ENCODE measurements at places on chromosomes 6 and 20.

GRCh38 chr20:43379239-43379917 lies 78.3 kb upstream of the SRSF6 start:
- no peak for DNase-seq

DNA sequence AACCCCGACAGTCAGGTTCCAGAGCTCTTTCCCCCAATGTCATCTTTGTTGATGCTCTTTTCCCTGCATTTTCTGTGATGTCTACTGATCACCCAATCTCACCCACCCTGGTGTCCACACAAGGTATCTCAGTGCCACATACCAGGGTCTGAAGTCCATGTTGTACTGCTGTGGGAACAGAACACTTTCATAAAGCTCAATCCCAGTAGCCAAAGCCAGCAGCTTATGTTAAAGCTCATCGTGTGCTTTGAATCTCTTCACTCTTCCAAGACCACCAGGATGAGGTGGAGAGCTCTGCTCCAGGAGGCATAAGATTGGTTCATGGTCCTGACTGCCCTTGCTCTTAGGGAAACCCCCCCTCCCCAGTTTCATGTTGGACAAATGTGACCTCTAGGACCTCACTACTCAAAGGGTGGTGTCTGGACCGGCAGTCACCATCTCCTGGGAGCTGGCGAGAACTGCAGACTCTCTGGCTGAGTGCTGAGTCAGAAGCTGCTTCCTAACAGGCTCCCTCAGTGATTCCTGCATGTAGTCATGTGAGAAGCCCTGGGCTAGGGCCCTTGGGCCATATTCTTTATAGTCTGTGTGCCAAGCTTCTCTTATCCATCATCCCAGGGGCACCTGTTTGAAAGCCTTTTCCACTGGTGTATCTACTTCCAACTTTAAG lies 13.4 kb upstream of the CPNE5 start:
- DNase-seq = no peak

- DNase-seq = peak; percentile 70
Measured at GRCh38 chr20:35773154-35773751, 1.4 kb downstream of the PHF20 start.

GRCh38 chr20:7449269-7449668 lies 491.0 kb downstream of the HAO1 start:
- DNase-seq = no peak

GRCh38 chr6:170163405-170164170 lies 127.3 kb downstream of the DLL1 start:
- DNase-seq = no peak

DNA sequence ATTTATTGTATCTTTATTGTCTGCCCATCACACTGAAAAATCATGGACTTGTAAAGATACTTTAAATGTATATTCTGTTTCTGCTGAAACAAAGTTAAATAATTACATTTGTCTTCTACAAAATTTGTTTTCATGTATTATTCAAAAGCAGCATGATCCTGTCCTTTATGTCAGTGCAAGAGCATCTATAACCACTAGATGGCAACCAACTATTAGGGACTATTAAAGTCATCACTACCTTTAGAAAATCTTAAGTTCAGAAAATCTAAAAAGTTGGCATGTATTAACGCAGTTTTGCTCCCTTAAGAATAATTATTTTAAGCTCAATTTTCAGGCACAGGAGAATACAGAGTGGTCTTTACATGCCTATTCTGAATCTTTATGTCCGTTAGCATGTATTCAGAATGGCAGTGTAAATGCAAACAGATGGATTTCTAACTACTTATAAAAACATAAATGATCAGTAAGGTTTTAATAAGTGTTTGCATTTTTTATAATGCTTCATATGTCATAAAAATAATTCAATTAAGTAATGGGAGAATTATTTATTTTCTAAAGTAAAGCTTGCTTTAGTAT lies 17.8 kb downstream of the TMEM30A start:
- peak; percentile 63 for DNase-seq

GRCh38 chr20:37721751-37722150 lies 27.9 kb downstream of the CTNNBL1 start:
- no peak for DNase-seq

- DNase-seq = no peak
Measured at GRCh38 chr6:8803181-8803760, 367.9 kb upstream of the SLC35B3 start.

DNA sequence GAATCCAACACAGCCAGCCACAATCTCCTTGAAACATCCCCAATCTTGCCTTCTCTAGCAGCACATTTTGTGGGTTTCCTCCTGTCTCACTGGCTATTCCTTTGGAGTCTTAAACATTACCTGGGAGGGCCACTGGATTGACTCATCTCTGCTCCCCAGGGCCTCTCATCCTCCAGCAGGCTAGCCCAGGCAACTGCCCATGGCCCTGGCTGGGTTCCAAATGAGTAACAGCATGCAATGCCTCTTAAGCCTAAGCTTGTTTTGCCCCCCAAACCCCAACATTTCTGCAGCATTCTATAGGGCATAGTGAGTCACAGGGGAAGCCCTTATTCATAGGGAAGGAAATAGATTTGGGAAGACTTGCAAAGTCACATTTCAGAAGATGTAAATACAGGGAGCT lies 204.9 kb downstream of the FOXA2 start:
- DNase-seq = no peak

- peak; percentile 84 for DNase-seq
Measured at GRCh38 chr6:136607932-136608772, 57.9 kb upstream of the MAP7 start.

GRCh38 chr6:139361211-139361610 lies 13.2 kb downstream of the CITED2 start:
- DNase-seq = no peak

DNA sequence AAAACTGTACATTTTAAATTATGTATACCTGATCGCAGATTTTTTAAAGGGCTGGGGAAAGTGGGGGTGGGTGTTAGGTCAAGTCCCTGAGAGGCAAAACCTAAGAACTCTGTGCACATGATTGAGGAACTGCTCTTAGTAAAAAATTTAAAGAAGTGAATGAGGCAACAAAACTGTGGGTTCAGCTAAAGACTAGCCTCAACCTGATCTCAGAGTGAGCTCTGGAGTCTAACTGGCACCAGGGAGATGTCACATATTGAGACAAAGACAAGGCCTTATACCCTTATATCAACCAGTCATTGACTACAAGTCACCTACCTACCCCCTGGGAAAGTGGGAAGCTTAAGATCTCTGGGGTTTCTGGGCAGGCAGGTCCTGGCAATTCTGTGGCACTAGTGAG lies 27.4 kb upstream of the RUNX2 start:
- no peak for DNase-seq

DNA sequence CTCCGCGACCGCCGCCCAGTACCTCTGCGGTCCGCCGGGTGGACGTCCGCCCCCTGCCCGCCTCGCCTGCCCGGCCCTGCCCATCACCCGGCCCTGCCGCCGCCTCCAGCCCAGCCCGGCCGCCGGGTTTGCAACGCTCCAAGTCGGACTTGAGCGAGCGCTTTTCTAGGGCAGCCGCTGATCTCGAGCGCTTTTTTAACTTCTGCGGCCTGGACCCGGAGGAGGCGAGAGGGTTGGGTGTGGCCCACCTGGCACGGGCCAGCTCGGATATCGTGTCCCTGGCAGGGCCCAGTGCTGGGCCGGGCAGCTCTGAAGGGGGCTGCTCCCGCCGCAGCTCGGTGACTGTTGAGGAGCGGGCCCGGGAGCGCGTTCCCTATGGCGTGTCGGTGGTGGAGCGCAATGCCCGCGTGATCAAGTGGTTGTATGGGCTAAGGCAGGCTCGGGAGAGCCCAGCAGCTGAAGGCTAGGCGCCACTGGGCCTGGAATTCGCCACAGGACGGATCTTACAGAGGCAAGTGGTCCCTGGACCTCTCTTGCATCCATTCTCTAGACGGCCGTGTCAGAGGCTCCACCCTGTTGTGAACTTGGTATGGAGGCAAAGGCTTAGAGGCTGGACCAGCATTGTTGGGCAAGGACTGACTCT lies 11.8 kb downstream of the FAM110A start:
- no peak for DNase-seq

DNA sequence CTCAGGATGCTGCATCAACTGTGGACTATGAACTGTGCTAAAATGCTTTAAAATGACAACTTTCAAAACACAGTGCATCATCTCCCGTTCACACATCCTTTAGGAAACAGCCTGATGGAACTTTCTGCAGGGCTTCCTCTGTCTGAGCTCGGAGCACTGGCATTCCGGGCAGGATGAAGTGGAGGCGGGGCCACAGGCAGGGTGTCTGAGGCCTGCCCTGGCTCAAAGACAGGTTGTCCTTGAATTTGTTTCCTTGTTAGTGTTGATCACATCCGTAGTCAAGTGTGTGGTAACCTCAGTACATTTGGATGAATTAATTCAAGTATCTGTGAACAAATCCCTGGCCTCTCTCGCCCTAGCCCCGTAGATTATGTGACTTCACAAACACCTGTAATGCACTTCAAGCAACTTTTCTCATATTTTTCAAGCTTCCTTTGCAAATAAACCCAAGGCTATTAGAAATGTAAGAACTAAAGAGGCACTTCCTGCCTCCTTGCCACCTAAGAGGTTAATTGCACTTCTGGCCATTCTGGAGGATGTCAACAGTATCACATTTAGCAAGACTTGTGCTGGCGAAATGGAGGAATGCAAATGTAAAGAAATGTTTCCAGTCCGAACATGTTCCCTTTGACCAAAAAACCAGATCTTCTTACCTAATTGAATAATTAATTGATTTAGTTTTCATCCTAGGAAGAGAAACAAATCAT lies 3.1 kb downstream of the CD93 start:
- no peak for DNase-seq

DNA sequence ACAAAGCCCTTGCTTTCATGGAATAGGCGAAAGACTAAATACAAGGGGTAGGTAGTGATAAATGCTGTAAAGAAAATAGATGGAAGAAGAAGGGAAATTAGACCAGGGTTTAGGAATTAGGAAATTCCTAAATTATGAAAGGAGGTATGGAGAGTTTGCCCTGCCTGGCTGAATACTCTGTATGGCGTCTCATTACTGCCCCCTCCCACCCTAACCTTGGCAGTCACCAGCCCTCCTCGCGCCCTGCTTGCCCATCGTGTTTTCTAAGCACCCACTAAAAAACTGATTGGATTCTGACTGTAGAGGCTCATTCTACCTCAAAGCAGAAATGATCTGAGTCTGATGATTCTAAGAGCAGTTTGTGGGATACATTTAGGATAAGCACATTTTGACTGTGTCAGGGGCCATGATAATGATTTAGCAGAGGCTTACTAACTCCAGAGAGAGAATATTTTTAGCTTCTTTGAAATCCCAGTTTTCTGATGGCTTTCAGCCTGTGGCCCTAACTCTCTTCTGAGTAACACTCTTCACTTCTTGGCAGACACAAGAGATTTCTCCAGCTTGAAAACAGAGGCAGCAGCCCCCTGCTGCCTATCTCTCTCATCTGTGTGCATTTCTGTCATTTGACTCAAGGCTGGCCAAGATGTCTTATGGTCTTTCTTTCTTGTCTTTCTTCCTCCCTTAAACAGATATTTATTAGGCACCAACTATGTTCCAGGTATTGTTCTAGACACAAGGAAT lies 1.4 kb upstream of the CHD6 start:
- DNase-seq = no peak

- DNase-seq = peak; percentile 47
Measured at GRCh38 chr6:45421709-45422502, 44.2 kb upstream of the SUPT3H start.

DNA sequence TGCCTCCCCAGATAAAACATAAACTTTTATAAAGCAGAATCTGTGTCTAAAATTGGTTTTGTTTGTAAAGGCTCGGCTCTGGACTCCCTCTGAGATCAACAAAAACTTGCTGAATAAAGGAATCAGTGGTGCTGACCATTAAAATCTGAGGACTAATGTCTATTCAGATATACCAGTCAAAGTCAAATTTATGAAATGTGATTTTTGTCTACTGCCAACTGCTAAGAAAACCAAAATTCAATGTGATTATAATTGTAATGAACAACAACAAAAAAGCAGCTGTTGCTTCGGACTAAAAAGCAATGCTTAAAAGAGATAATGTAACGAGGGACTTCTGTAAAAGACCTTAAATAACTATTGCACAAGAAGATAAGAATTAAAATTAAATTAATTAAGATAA lies 26.6 kb downstream of the PRKN start:
- no peak for DNase-seq

GRCh38 chr6:50831186-50831585 lies 12.5 kb downstream of the TFAP2B start:
- DNase-seq = no peak

DNA sequence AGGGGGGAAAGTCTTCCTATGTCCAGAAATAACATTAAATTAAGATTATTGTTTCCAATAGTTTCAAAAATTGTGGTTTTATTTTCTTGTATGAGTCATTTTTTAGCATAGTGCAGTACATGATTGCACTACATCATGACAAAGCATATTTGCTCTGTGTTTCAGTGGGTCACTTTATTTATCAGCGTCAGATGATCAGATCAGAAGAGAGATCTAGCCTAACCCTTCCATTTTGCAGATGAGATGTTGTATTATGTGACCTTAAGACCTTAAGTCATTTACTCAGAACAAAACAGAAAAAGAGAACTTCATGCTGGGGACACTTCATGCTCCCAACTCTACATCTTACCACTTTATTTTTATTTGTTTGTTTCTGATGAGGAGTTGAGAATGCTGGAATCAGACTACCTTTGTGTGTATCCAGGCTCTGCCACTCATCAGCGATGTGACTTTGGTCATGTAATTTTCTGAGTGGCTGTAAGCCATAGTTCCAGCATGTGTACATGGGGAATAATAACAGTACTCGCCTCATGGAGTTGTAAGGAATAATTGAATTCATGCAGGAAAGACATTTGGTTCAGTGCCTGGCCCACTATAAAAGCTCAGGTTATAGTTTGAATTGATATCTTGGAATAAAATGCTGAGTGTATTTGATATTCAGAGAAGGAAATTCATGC lies 13.5 kb downstream of the EYA4 start:
- DNase-seq = no peak

DNA sequence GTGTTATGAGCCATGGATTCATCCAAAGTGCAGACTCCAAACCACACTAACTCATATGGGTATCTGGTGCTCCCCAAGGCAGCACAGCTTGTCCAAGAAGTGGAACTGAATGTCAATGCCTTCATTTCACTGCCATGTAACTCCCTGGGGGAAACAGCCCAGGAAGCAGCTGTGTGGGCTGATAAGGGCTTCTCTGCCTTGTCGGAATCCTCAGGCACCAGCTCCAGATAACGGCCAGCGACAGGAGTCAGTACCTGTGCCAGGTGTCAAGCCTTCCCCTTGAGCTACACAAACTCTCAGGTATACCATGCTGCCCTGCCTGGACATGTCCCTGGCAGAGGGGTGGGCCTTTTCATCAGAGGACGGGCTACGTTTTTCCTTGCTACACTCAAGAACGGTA lies 751.9 kb upstream of the CHD6 start:
- DNase-seq = no peak

DNA sequence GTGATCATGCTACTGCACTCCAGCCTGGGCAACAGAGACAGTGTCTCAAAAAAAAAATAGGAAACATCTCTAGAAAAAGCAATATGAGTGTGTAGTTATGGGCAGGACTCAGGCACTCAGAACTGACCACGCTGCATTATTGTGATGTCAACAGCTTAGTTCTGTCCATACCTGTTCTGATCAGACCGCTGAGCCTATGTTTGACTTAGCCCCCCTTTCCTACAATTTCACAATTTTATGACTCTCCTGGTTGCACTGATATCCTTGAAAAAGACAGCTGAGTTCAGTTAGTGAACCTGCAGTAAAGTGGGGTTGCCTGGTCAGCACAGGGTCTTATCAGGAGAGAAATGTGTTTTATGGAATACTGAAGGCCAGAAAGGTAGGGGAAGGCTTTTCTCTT lies 37.8 kb upstream of the PRDM1 start:
- DNase-seq = no peak

- DNase-seq = no peak
Measured at GRCh38 chr6:111585974-111586315, 19.7 kb downstream of the TRAF3IP2 start.

Measured in CD4-positive, alpha-beta T cell treated with Interleukin-10 for 1 hour (primary cell).